ENCODE measurements at places on chromosomes 5 and 9.

- no peak for DNase-seq
Observed at GRCh38 chr5:11251247-11251646, 490.2 kb upstream of the DAP start.

GRCh38 chr9:93644397-93645088 lies 68.2 kb downstream of the PHF2 start:
- no peak for DNase-seq

- no peak for DNase-seq
Observed at GRCh38 chr9:124384846-124385245, 30.4 kb downstream of the PSMB7 start.

- no peak for DNase-seq
Observed at GRCh38 chr9:137167747-137168572, 1.9 kb downstream of the LRRC26 start.

DNA sequence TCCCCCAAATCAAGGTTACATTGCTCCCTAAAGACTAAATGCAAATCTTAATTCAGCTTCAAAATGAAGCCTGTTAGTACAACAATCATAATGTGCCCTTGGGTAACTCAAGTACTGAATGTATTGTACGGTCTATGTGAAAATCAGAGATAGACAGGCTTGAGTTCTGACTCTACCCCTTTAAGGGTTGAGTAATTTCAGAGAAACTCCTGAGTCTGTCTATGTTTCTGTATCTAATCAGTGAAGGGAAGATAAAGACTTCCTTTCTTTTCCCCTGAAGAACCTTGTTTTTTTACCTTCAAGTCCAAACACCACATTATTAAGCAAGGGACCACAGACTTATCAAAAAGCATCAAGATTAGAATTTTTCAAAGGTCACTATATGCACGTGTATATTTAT lies 108.2 kb downstream of the MPDZ start:
- no peak for DNase-seq

- DNase-seq, result no peak
Observed at GRCh38 chr9:78714576-78714975, 417.7 kb downstream of the PSAT1 start.

- no peak for DNase-seq
Observed at GRCh38 chr9:100401042-100401441, 25.9 kb upstream of the MSANTD3 start.

DNA sequence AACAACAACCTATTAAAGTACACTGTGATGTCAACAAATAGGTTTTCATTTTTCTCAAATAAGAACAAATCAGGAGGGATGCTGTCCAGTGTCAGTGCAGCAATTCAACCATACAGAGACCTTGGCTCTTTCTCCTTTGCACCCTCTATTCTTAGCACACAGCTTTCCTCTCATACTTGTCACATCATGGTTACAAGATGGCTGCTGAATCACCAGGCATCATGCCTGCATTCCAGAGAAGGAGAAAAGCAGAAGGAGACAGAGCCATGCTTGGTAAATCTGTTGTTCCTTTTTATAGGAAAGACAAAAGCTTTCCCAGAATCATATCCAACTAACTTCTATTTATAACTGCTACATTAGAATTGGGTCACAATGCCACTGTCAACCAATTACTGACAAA lies 124.7 kb upstream of the VLDLR start:
- no peak for DNase-seq

- no peak for DNase-seq
Observed at GRCh38 chr9:82367016-82367415, 378.4 kb downstream of the SPATA31D1 start.

Data from activated CD4-positive, CD25-positive, alpha-beta regulatory T cell treated with anti-CD3 and anti-CD28 coated beads, Interleukin-2, amount 50 U/mL, for 72 hours (primary cell).